Heart left ventricle (tissue), 16 donors: ENCODE measurements at places on chromosomes 2 and 18. TPM values are rescaled to one million over a fixed set of nuclear protein-coding genes. Genes with fewer than 3 reads are reported as not detected.

CPLX4 gene
- not detected for total RNA-seq

GALNT14 gene
- total RNA-seq: not detected

DNA sequence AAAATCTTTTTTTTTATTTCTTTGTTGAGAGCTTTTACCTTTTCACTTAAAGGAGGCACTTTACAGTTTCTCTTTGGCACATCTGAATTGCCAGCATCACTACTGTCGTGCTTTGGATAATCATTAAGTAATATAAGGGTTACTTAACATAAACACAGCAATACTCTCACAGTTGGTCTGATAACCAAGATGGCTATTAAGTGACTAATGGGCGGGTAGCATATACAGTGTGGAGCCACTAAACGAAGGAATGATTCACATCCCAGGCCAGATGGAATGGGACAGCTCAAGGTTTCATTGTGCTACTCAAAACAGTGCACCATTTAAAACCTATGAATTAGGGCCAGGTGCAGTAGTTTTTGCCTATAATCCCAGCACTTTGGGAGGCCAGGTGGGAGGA is 28.1 kb downstream of the USP37 start:
- no peak for DNase-seq

- no peak for DNase-seq
These were observed 1587.5 kb upstream of the PIK3C3 start for GRCh38 chr18:40367576-40367975.

DNA sequence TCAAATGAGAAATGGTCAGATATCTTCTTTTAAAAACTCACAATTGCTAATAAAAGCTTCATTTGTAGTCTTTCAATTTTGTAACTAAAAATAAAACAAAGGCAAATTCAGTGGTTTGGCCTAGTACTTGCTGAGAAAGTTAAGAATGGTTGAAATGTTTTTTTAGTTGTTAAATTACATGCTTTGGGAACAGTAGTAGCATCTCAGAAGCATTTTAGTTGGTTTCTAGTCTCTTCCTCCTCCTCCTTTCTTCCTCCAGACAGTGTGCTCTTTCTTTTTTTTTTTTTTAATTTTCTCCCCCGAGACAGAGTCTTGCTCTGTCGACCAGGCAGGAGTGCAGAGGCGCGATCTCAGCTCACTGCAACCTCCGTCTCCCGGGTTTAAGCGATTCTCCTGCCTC is 9.8 kb downstream of the TRAK2 start:
- DNase-seq: no peak

CFC1 gene
- not detected for total RNA-seq

- DNase-seq: no peak
These were observed 194.2 kb upstream of the PKDCC start for GRCh38 chr2:41853427-41854191.

DNA sequence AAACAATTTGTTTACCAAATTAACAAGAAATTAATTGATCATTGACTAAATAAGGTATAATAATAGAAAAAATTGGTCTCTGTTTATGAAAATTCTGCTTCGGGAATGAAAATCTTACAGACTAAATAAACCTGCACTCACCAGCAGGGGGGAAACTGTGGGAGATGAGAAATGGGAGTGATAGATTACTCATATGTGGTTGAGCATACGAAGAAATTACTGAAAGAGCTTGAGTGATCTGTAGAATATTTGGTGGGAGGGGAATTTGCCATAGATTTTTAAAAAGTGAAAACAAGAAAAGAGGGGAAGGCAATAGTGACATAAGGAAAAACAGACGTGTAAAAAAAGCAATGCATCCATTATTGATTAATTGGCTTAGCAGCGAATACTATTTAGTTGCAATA is 2.2 kb downstream of the HMSD start:
- DNase-seq: no peak

ANKRD36C gene
- 17.7 TPM for total RNA-seq

OTX1 gene
- not detected for total RNA-seq

GRCh38 chr2:166560022-166560421 is 66.0 kb upstream of the SCN7A start:
- no peak for DNase-seq

GRCh38 chr2:109173311-109174171 is 44.5 kb downstream of the SH3RF3 start:
- DNase-seq: peak; percentile 78

GRCh38 chr2:197878792-197879191 is 74.4 kb downstream of the PLCL1 start:
- DNase-seq: no peak

GRCh38 chr2:205713086-205713485 is 30.8 kb downstream of the NRP2 start:
- DNase-seq: no peak

- DNase-seq: no peak
These were observed 163.6 kb upstream of the SIX2 start for GRCh38 chr2:45172760-45173392.

DNA sequence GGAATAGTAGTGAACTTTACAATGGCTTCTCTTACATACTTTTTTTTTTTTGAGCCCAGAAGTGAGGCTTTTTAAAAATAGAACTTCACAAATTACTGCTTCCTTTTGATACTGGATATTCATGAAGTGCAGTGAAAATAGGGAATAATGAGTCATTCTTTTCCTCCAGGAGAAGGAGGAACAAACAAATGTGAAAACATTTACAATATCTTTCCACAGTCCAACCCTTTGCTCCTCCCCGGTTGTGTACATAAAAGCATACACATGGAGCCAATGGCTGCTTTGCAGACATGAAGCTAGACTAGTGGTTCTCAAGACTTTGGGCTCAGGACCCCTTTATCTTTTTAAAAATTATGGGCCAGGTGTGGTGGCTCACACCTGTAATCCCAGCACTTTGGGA is 266.9 kb downstream of the GBX2 start:
- DNase-seq: no peak

DNA sequence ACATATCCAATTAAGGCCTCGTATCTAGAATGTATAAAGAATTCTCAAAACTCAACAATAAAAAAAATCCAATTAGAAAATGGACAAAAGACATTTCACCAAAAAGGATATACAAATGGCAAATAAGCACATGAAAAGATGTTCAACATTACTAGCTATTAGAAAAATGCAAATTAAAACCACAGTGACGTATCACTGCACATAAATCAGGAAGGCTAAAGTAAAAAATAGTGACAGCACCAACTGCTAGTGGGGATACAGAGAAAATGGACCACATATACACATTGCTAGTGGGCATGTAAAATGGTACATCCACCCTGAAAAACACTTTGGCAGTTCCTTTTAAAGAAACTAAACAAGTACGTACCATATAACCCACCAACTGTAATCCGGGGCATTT is 59.7 kb downstream of the SMAD4 start:
- no peak for DNase-seq

DNA sequence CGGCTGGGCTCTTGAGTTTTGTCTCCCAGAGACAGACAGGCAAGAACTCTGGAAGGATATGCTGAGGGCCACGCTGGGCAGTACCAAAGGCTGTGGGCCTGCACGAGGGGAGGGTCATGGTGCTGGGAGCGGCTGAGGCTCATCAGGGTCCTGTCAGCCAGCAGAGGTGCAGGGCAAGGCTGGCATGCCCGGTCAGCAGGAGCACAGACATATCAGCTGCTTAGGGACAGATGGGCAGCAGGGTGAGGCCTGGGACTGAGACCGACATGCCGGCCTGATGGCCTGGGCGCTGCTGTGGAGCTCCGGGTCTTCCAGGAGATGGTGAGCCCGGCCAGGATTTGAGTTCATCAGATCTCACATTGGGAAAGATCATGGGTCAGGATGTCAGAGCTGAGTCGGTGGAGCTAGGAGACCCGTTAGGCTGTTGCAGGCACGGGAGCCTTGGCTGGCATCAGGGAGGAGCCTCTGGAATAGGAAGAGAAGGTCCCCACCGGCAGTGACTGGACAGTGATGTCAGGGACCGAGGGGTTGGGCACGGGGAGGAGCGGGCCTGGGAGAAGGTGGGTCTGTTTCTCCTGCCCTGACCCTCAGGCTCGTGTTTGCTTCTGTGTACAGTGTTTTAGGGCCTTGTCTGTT is 18.8 kb downstream of the CNDP2 start:
- DNase-seq: no peak

DNA sequence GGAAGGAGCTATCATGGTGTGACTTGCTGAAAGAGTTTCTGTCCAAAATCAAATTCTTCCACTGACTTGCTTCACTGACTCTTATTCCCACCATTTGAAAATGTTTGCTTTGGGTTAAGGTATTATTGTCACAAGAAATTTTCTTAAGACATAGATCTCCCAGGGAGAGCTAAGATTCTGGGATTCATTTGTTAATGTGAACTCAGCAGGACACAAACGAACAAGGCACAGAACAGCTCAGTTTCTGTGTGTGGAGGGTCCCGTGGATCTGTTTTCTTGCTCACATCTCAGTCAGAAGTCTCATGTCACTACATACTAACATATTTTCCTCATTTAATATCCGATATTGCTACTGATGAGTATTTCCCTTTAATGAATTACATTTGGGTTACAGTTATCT is 8.2 kb upstream of the HNRNPA3 start:
- no peak for DNase-seq

DNA sequence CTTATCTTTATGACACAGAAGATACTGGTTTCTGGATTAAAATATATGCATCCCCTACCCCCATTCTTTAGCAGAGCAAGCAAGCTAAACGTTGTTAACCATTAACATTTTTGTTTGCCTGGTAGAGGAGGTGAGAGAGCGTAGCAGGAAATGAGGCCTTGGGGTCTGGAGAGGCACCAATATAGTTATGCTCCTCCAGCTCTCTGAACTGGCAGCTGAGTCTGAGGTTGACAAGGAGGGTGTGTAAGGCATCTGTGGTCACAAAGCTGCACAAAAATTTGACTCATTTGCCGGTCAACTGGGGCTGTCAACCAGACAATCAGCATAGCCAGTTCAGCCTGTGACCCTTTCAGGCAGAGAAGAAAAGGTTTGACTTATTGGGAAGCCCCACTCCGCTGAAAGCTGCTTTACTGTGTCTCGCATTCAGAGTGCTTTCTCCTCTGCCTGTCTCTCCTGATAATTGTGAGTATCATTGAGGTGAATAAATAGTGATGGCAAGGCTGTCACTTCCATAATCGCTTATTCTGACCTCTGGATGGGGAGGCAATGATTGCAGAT is 647.5 kb upstream of the SETBP1 start:
- no peak for DNase-seq

- DNase-seq: no peak
These were observed 68.3 kb downstream of the RIF1 start for GRCh38 chr2:151478011-151478410.

- DNase-seq: no peak
These were observed 236.6 kb upstream of the GYPC start for GRCh38 chr2:126419403-126419802.

SERPINB4 gene
- total RNA-seq: not detected

DNA sequence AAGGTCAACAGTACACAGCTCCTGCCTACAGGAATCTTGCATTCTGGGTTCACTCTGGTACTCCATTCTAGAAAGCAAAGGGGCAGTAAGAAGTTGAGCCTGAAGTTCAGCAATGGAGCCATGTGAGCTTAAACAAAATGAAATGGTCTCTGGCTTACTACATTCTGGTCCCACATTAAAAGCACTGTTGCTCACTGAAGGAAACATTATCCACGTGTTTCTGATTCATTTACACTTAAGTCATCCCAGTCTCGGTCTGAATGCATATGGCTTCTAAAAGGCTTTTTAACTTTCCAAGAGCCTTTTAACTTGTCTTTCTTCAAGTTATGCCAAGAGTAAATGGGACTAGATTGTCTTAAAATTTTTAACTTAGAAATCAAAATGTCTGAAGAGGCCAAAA is 177.8 kb downstream of the LNPK start:
- no peak for DNase-seq

DNA sequence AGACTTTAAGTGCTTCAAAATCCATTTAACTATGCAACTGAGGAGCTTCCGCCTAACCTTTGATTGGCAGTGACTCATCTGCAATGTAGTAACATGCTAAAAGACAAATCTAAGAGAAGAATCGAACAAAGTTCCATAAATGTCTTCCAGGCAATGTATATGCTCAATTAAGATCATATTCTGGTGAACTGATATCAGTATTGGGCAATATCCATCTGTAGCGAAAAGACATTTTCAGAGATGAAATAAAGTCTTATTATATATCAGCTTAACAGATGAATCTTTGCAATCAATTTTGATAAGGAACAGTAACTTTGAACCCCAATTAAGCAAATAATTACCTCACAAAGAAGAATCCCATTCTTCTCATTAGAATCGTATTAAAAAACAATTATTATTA is 11.6 kb downstream of the ZC3H8 start:
- no peak for DNase-seq

GRCh38 chr18:6521803-6522418 is 107.2 kb upstream of the L3MBTL4 start:
- no peak for DNase-seq

KIF5C gene
- 0.50 TPM for total RNA-seq

DNA sequence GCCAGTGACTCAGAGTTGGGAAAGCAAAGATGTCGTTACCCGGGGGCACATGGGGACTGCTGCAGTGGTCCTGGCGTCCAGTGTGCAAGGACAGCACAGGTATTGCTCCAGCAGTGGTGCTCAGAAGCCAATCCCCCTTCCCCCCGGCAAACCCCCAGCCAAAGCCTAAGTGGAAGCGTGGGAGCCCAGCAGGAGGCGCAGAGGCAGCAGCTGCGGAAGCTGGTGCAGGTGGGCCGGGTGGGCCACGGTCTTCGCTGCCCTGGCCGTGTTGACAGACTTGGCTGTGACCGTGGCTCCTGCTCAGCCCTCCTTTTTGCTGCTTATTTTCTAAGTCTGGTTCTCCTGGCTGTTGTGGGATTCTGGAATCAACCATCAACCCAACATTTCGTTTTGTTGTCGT is 369.8 kb upstream of the ST6GAL2 start:
- DNase-seq: no peak

- no peak for DNase-seq
These were observed 776.3 kb upstream of the CDH7 start for GRCh38 chr18:64974391-64975125.

MBD2 gene
- 52.4 TPM for total RNA-seq

GRCh38 chr2:24498121-24498520 is 7.1 kb downstream of the NCOA1 start:
- DNase-seq: no peak

- no peak for DNase-seq
These were observed 281.7 kb upstream of the CCDC68 start for GRCh38 chr18:55240978-55241377.

- no peak for DNase-seq
These were observed 3.2 kb upstream of the FEV start for GRCh38 chr2:218988164-218988563.

POTEI gene
- total RNA-seq: not detected

DNA sequence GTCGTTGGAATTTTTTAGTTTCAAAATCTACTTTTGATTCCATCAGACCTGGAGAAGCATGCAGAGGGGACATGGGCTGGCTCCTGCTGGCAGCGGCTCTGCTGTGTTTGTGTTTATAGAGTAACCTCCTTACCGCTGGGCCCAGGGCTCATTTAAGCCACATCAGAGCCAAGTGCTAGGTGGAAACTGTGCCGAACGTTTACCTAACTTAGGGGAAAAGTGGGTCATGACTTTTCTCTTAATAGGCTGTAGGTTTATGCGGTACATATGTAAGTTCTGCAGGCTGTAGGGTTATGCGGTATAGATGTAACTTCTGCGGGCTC is 17.7 kb downstream of the CNDP2 start:
- DNase-seq: no peak

FAP gene
- total RNA-seq: 0.99 TPM
